ENCODE measurements at places on chromosomes 12 and 14. TPM values are rescaled to one million over a fixed set of nuclear protein-coding genes. Genes with fewer than 3 reads are reported as not detected.

Gene GALNT8
- 3.4 TPM for total RNA-seq

Gene GPR135
- total RNA-seq: 5.7 TPM

Gene SENP1
- 34.0 TPM for total RNA-seq

Gene LRCOL1
- total RNA-seq: 1.6 TPM

Gene EPYC
- total RNA-seq: not detected

Gene EID3
- total RNA-seq: 4.8 TPM

Gene SLC2A14
- total RNA-seq: 0.64 TPM

Gene PARP2
- total RNA-seq: 16.9 TPM

Gene GPRC5D
- total RNA-seq: not detected

Gene ZDHHC22
- 0.18 TPM for total RNA-seq

Gene AICDA
- 0.23 TPM for total RNA-seq

Gene ZNF10
- total RNA-seq: 31.8 TPM

Gene NKX2-1
- not detected for total RNA-seq

Gene FLVCR2
- total RNA-seq: 6.2 TPM

Gene TRIM9
- total RNA-seq: 1.6 TPM

Gene CHGA
- total RNA-seq: 2.6 TPM

Gene NXPH4
- 8.5 TPM for total RNA-seq

Gene OR4Q2
- not detected for total RNA-seq

Gene PLCZ1
- 1.2 TPM for total RNA-seq

Gene NGB
- total RNA-seq: not detected

Gene GAS2L3
- 18.5 TPM for total RNA-seq

Gene UNC79
- 1.1 TPM for total RNA-seq

Gene FGD6
- 14.5 TPM for total RNA-seq

Gene GSG1
- 0.47 TPM for total RNA-seq

Gene KRT72
- total RNA-seq: not detected

Gene TDRD9
- 1.5 TPM for total RNA-seq

Gene KCNH3
- total RNA-seq: 7.9 TPM

Gene TAS2R20
- 9.4 TPM for total RNA-seq

Gene WNT1
- not detected for total RNA-seq

Gene ERBB3
- 123 TPM for total RNA-seq

Gene SOAT2
- 0.41 TPM for total RNA-seq

Gene TGM1
- total RNA-seq: 0.29 TPM

Gene EIF2S3B
- total RNA-seq: 0.47 TPM
